ENCODE measurements at places on chromosomes 7 and 10.
A peak's percentile ranks its signal among the peaks of the same experiment; 100 is the strongest.

DNA sequence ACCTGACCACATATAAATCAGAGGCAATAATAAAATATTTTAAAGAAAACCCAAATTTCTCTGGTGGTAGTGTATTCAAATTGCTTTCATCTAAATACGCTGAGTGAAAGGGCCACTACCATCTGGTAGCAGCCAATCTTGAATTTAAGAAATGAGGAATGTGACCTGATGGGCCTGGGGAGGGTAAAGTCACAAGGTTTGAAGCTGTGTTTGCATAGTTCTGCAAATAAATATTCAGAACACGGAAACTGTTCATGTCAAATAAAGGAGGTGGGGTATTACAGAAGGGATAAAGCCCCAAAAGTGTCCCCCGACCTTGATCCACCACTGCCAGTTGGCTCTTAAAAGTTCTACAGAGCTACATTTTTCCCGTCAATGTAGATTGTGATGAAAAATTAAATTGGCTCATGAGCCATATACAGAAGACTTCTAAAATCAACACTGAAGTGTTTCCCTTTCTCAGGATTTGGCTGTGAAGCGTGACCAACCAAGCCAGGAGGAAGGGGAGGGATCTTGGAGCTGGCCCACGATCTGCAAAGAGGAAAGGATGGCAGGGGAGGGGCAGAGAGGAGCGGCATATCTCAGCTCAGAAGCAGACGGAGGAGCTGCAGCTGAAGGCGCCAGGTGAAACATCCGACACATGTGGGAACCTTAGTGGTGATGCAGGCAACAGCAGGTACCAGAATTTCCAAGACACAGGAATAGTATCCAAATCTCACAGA lies 39.6 kb downstream of the MPP7 start:
- peak overlapping the region; percentile 87 for H3K27ac ChIP-seq
- peaks cover 2% of the 10 kb centered on the region for H3K36me3 ChIP-seq
- no peak overlapping the region for H3K4me3 ChIP-seq

DNA sequence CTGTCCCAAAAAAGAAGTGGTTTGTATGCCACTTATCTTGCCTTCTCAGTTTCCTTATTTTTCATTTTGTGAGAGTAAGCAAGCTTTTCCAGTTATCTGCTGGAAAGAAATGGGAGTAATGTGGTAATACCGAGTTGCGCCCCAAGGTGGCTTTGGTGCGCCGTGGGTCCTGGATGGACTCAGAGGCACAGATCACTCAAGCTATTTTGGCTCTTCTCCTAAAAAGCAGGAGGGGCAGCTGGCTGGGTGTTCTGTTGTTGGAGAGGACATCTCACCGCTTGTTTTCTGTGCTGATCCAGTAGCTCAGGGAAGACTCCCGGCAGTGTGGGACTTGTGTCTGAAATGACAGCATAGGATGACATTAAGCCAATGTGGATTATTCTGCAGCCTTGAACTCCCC lies 16.4 kb downstream of the PRKRIP1 start:
- H3K4me1 ChIP-seq, result peaks cover 28% of the 10 kb centered on the region
- H3K36me3 ChIP-seq, result peaks cover 50% of the 10 kb centered on the region
- H3K27me3 ChIP-seq, result no peaks in the 10 kb centered on the region
- DNase-seq, result peak; percentile 37
- H3K4me3 ChIP-seq, result no peak overlapping the region
- H3K27ac ChIP-seq, result no peak overlapping the region

GRCh38 chr7:143015084-143015483 lies 11.8 kb downstream of the OR9A2 start:
- no peak overlapping the region for H3K4me3 ChIP-seq
- H3K36me3 ChIP-seq, result no peaks in the 10 kb centered on the region
- peaks cover 55% of the 10 kb centered on the region for H3K27me3 ChIP-seq
- no peaks in the 10 kb centered on the region for H3K4me1 ChIP-seq
- H3K27ac ChIP-seq, result no peak overlapping the region

- no peaks in the 10 kb centered on the region for H3K27me3 ChIP-seq
- peak overlapping the region; percentile 80 for H3K27ac ChIP-seq
- no peak for DNase-seq
- peaks cover 56% of the 10 kb centered on the region for H3K4me1 ChIP-seq
Observed at GRCh38 chr7:99109108-99110051, 34.5 kb downstream of the SMURF1 start.

DNA sequence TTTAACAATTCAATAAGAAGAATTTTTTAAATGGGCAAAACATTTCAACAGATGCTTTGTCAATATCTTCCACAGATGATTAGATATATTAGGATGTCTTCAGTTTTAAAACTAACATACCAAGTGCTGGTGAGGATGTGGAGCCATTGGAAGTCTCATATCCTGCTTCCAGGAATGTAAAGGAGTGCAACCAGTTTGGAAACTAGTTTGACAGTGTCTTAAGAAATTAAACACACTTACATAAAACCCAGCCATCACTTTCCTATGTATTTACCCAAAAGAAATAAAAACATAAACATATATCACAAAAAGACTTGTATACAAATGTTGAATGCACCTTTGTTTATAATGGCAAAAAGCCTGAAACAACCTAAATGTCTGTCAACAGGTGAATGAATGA lies 13.3 kb upstream of the AGK start:
- H3K4me1 ChIP-seq, result no peaks in the 10 kb centered on the region
- H3K27me3 ChIP-seq, result peaks cover 27% of the 10 kb centered on the region
- H3K27ac ChIP-seq, result no peak overlapping the region
- no peak for DNase-seq

- H3K27me3 ChIP-seq, result no peaks in the 10 kb centered on the region
- no peak overlapping the region for H3K4me3 ChIP-seq
- H3K36me3 ChIP-seq, result no peaks in the 10 kb centered on the region
- no peak for DNase-seq
Observed at GRCh38 chr10:70984986-70985722, 96.8 kb upstream of the PCBD1 start.

DNA sequence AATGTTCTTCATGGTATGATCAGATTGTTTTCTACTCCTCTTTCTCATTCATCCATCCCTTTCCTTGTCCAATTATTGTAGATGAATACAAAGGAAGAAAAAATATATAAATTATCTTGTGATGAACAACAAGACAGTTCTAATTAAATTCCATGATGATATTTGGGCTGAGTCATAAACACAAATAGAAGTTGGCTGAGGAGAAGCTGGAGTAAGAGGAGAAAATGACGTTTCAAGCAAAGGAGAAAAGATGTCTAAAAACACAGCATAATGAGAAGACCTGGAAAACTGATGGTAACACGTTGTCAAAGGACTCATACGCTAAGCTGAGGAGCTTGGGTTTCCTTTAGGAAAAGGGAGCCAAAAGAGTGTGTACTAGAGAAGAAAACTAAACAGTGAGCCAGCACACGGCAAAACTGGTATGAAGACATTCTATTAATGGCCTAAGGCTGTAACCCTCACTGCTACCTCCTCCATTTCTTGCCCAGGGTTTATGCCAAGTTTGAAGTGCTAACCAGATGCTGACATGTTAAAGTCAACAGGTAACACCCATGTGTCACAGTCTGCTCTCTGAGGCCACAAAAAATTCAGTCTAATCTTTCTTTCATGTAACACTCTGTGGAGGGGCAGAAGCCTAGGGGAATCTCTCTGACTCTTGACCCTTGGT lies 26.1 kb downstream of the ZFAND4 start:
- H3K4me3 ChIP-seq, result no peak overlapping the region
- peaks cover 2% of the 10 kb centered on the region for H3K4me1 ChIP-seq
- peaks cover 60% of the 10 kb centered on the region for H3K36me3 ChIP-seq
- H3K27me3 ChIP-seq, result no peaks in the 10 kb centered on the region

DNA sequence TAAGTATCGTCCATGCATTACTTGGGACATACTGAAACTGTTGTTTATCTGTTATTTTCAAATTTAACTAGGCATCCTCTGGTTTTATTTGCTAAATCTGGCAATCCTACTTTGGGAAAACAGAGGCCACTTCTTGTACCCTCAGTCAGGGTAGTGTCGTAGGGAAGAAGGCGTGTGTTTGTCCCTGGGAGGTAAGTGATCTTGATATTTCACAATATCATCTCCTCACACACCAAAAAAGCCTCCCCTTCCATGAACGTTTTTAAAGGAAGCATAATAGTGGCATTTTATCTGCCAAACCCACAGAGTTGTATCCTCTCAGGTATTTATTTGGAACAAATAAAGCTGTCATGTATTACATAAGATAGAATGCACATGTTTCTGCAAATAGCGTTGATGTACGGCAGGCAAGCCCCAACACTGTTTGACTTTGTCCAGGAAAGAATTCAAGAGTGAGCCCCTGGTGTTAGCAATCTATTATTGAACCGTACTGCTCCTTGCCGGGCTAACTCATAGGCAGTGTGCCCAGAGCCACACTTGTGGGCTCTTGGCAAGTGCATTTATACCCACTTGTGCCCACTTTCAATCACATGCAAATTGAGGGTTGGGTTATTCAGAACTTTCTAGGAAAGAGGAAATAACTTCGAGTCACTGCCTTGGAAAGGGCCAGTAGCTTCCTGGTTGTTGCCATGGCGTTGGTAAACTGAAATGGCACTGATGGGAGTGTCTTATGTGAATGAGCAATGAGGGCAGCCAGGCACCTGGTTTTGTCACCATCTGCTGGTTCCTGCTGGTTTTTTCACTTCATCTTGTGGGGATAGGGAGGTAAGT lies 266.0 kb downstream of the USP6NL start:
- H3K27me3 ChIP-seq, result no peaks in the 10 kb centered on the region
- H3K36me3 ChIP-seq, result peaks cover 8% of the 10 kb centered on the region
- H3K4me1 ChIP-seq, result peaks cover 15% of the 10 kb centered on the region

DNA sequence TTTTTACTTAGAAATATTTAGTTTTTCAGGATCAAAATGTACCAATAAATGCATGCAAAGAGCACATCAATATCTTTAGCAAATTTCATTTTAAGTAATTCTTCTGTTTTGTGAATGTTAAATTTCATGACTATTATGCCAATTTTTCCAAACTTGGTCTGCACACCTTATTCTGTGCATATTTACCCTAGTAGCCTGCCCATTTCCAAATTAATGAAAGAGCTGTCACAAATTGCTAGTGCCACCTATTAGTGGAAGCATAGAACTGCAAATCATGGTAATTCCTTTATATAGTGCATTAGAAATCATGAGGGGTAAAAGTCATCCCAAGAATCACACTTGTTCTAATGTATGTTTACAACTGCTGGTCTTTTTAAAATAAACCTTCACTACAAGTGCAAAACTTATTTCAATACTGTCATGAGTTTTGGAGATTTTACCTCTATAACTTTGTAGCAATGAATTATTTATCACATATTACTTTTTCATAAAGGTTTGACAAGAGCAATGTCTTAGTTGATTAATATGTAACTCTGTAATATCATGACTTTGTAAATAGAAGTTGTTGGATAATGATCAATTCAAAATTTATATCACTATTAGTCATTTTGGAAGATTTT lies 5.7 kb downstream of the SEMA3A start:
- H3K36me3 ChIP-seq, result no peaks in the 10 kb centered on the region
- H3K4me1 ChIP-seq, result no peaks in the 10 kb centered on the region
- no peak for DNase-seq
- H3K4me3 ChIP-seq, result no peak overlapping the region

DNA sequence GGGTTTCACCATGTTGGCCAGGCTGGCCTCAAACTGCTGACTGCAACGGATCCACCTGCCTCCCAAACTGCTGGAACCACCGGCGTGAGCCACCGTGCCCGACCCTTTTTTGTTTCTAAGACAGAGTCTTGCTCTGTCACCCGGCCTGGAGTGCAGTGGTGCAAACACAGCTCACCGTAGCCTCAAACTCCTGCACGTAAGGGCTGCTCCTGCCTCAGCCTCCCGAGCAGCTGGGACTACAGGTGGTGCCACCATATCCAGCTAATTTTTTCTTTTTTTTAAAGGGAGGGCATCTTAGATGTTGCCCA lies 36.4 kb downstream of the ADAP1 start:
- no peak overlapping the region for H3K4me3 ChIP-seq
- H3K36me3 ChIP-seq, result peaks cover 16% of the 10 kb centered on the region
- no peaks in the 10 kb centered on the region for H3K27me3 ChIP-seq
- no peak for DNase-seq
- H3K27ac ChIP-seq, result no peak overlapping the region

- no peak overlapping the region for H3K4me3 ChIP-seq
- H3K27me3 ChIP-seq, result no peaks in the 10 kb centered on the region
- H3K4me1 ChIP-seq, result no peaks in the 10 kb centered on the region
- no peak overlapping the region for H3K27ac ChIP-seq
Observed at GRCh38 chr10:81865581-81865980, 9.4 kb upstream of the NRG3 start.

GRCh38 chr10:8752146-8752843 lies 697.8 kb downstream of the GATA3 start:
- no peaks in the 10 kb centered on the region for H3K36me3 ChIP-seq
- H3K27ac ChIP-seq, result no peak overlapping the region
- no peak overlapping the region for H3K4me3 ChIP-seq
- no peak for DNase-seq

- H3K4me3 ChIP-seq, result no peak overlapping the region
- no peak for DNase-seq
- H3K27me3 ChIP-seq, result no peaks in the 10 kb centered on the region
- no peak overlapping the region for H3K27ac ChIP-seq
- no peaks in the 10 kb centered on the region for H3K4me1 ChIP-seq
- H3K36me3 ChIP-seq, result no peaks in the 10 kb centered on the region
Observed at GRCh38 chr7:80823057-80823456, 95.8 kb downstream of the SEMA3C start.

- no peaks in the 10 kb centered on the region for H3K27me3 ChIP-seq
- H3K36me3 ChIP-seq, result no peaks in the 10 kb centered on the region
- no peak overlapping the region for H3K27ac ChIP-seq
- no peak overlapping the region for H3K4me3 ChIP-seq
- DNase-seq, result no peak
Observed at GRCh38 chr10:20330246-20330645, 514.0 kb downstream of the PLXDC2 start.

DNA sequence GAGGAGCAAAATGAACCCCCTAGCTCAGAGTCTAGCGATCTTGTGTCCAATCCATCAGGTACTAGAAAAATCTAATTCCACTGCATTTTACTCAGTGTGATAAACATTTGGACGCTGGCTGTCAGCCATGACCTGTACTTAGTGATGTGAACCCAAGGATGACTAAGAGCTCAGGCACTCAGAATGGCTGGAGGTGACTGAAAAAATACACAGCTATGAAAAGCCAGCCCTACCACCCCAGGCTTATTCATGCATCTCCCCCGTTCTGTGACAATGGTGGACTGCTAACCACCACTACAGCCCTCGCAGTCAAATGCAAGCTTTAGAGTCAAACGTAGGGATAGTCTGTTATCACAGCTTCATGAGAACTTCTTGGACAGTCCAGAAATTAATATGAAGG lies 14.9 kb downstream of the AFAP1L2 start:
- no peak for DNase-seq
- no peaks in the 10 kb centered on the region for H3K4me1 ChIP-seq
- H3K4me3 ChIP-seq, result no peak overlapping the region
- H3K27ac ChIP-seq, result no peak overlapping the region
- no peaks in the 10 kb centered on the region for H3K36me3 ChIP-seq

Data from effector memory CD8-positive, alpha-beta T cell (primary cell).